RWPE2 (cell line): ENCODE measurements at places on chromosomes 5 and 9.

GRCh38 chr5:9059920-9060691, 485.8 kb downstream of the SEMA5A start:
- DNase-seq, result peak; percentile 96

- DNase-seq, result no peak
Observed at GRCh38 chr5:67644221-67644920, 447.8 kb upstream of the CD180 start.

- no peak for DNase-seq
Observed at GRCh38 chr5:6216471-6217075, 161.8 kb downstream of the MED10 start.

DNA sequence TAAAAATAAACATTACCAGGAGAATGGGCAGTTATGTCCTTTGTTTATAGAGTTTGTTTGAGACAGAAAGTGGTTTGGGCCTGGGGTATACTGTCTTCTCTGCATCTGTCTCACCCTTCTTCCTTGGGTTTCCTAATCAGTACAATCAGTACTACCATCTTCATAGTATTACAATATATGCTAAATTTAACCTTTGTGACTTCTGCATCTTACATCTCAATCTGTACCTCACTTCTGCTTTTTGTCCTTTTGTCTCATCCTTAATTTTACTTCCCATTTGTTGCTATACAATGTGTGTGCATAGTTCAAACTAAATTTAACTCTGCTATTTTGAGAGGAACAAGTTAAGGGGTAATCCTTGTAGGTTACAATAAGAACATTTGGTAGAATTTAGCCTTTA, 19.6 kb downstream of the FBXO38 start:
- no peak for DNase-seq

DNA sequence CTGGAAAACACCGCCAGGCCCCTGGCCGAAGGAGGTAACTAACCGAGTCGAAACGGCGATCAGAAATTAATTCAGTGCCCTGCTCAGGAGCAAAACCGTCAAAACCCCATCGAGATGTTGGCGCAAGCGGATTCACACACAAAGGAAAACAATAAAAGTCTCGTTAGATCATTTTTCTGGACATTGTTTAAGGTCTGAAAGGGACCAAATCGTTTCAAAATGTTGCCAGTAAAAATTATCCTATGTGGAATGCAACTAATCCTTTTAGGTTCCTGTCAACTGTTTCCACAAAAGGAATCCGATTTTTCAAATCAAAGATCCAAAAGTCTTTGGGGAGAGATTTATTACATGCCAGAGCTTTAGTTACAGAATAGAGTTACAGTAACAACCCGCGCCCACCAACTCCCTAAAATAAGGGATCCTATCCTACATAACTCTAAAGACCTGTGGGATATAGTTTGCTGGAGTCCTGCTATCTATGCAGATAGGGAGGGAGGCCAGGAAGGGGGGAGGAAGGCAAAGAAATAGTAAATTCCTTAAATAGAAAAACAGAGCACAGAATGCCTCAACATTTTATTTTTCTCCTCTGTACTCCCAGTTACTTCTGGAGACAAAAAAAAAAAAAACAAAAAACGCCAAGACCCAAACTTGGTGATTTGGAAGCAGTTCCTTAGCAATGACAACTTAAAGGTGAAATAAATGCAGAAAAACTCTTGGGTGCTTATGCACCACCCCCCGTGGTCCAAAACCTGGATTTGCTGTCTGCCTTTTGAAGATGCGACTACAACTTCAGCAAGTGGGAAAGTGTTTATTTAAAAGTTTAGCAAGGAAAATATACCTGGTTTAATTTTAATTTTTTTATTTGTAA, 10.6 kb downstream of the FOXD1 start:
- no peak for DNase-seq

DNA sequence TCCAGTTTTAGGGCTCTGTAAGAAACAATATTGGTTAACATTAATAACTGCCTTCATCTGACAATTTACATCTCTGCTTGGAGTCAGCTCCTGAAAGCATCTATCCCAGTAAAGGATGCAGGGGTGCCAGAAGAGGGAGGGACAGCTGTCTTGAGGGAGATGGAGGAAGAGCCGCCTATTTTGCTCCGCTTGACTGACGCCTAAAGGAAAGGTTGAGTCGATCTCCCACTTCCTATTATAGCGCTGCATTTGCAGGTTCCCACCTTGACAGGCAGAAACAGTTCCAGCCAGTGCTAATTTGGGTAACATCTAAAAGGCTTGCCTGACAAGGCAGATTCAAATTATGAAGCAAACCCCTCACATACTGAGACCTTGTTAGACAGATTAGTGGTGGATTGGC, 374.6 kb downstream of the SPATA31D1 start:
- DNase-seq, result no peak

GRCh38 chr5:51479840-51480239, 96.6 kb downstream of the ISL1 start:
- DNase-seq, result no peak

GRCh38 chr9:116337015-116337414, 183.4 kb downstream of the PAPPA start:
- DNase-seq, result no peak

DNA sequence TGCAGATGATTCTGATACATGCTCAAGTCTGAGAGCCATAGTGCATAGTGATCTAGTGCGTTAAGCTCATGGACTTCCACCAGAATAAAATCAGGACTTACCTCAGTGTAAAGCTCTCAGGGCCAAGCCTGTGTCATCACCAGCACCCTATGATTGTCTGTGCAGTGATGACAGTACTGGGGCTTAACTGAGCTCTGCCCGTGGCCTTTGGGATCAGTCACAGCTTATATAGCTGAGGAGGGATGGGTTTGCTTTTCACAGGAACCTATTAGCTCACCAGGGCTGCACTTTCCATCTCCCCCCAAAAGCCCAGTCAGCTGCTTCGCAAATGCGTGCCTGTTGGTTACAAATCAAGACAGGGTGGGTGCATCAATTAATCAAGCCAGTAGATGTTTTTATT, 246.9 kb downstream of the NR3C1 start:
- no peak for DNase-seq

DNA sequence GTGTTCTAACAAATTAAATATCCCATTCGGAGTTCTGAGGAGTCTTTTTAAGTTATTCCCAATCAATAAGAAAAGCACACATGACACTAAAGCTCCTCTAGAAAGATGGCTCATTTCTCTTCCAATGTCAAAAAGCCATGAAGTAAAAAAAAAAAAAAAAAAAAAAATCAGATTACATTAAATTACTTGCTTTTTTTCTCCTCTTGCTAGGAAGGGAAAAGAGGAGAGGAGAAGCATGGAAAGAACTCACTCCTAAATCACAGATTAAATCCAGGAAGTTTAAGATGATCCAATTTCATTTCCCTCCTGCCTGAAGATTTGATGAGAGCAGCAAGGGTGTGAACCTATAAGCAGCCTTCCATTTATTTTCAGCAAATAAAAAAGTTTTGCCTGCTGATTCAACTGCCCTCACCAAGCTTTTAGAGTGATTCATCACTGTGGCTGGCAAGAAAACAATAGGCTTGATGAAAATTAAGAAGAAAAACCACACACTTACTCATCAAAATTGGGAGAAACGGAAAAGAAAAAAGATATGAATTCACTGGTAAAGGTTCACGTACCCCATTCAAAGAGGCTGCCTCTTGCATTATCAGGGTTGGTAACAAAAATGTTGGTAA, 19.7 kb downstream of the MYO10 start:
- DNase-seq, result no peak

DNA sequence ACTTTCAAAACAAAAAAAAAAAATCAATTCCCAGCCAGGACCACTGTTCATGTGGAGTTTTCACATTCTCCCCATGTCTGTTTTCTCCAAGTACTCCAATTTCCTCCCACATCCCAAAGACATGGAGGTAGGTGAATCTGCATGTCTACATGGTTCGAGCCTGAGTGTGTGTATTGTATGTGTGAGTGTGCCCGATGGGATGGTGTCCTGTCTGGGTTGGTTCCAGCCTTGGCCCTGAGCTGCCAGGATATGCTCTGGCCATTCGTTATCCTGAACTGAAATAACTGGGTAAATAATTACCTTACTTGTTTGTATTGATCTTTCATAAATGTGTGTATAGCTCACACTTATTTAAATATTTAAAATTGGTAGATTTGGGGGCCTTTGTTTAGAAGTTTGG, 452.3 kb upstream of the RORB start:
- DNase-seq, result no peak

- no peak for DNase-seq
Observed at GRCh38 chr9:87665505-87665904, 60.4 kb upstream of the CTSL start.

DNA sequence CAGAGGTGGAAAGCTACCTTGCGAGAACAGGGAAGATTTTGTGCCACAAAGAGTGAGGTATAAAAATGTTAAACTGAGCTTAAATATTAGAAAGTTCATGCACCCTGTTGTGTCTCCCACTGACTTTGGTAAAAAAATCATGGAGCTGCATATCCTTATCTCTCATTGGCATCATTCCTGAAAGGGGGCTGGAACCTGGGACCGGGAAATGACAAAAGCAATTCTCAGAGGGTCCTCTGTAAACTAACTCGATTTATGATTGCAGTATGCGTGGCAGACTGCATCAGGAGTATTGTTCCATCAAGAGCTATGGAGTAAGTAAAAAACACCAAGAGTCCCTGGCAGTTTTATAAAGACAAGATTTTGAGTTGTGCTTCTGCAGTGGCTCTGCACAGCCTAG, 148.8 kb downstream of the DCP2 start:
- DNase-seq, result no peak

DNA sequence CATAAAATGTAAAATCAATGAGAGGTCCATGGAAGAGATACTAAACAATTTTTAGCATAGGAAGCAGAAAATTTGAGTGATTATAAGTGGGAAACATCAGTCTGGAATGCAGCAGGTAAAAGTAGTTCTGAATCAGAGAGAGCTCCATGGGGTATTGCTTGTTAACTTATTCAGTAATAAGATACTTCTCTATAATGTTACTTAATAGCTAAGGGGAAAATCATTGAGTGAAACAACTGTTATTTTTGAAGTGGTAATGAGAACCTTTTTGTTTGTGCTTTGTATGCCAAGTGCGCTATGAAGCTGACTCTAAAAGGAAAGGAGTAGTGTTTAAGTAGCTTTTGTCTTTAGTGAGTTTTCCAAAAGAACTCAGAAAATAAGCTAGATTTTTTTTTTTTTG, 95.2 kb downstream of the ERBIN start:
- no peak for DNase-seq

- DNase-seq, result no peak
Observed at GRCh38 chr5:127975961-127976360, 107.6 kb upstream of the SLC12A2 start.

GRCh38 chr5:80109646-80110478, 74.7 kb downstream of the THBS4 start:
- no peak for DNase-seq

DNA sequence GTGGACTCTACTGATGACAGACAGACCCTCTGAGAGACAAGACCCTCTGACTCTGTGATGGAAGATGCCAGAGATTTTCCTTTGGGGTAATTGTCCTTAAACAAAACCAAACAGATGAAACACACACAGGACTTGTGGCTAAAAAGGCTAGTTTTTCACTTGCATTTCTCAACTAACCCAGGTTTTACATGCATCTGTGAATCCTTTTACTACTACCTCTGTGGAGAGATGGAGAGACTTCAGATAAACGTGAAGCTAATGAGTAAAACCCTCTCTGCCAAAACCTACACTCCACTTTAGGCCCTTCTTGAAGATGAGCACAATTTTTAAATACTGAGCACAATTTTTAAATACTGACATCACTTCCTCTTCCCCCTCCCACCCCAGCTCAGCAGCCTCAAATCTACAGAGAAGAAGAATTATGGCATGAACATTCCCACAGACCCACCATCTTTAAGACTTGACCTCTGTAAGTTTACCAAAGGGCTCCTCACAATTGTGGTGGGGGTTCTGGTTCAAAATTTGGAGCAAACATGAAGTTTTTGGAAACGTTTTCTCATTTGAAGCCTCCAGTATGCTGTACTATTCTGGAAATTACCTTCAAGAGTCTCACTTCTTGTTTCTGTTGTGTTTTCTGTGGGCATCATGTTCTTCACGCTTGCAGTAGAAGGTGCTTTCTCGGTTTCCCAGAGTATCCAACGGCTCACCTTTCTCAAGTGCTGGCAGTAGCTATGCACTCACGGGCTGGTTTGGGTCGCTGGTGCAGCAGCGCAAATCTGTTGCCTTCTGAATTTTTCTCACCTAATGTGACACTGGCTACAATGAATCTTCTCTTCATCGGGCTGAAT, 42.7 kb downstream of the ACER2 start:
- no peak for DNase-seq

GRCh38 chr5:147779694-147780093, 2.8 kb downstream of the JAKMIP2 start:
- DNase-seq, result no peak

DNA sequence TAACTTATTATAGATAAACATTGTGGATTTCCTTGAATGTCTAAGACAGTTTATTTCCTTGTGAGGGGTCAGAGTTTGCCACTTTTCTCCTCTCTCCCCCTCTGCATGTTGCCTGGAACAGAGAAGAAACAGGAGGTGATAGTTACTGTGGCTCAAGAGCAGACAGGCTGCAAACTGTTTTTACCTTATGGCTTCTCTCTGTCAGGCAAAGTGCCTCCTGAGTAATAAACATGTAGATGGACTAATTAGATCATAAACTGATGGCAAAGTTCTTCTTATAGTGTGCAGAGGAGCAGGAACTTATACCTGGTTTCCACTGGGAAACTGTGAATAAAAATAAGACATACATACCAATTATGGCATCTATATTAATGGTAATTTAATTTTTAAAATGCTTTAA, 133.1 kb upstream of the CDH12 start:
- DNase-seq, result no peak

DNA sequence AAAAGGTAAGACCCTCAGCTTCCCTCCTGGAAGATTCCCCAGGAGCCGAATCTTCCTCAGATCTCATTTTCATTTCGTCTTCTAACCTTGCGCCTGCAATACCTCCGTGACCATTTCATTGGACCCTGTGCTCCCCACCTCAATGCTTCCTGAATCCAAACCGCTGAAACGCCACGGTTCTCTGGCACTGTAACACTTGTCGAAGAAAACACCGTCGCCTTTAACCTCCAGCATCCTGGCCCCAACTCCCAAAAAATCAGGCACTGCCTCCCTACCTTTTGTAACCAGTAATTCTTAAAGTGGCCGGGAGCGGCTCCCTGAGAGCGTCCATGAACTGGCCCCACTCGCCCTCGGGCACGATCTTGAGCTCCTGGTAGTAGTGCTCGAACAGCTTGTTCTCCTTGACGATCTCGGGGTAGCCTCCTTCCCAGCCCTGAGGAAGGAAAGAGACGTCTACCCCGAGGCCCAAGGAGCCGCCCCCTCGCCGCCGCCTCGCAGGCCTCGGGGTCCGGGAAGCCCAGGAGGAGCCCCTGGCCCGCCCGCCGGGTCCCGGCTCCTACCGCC, 438 bp downstream of the NSUN2 start:
- DNase-seq, result no peak

- no peak for DNase-seq
Observed at GRCh38 chr5:78974011-78974410, 11.1 kb downstream of the ARSB start.

DNA sequence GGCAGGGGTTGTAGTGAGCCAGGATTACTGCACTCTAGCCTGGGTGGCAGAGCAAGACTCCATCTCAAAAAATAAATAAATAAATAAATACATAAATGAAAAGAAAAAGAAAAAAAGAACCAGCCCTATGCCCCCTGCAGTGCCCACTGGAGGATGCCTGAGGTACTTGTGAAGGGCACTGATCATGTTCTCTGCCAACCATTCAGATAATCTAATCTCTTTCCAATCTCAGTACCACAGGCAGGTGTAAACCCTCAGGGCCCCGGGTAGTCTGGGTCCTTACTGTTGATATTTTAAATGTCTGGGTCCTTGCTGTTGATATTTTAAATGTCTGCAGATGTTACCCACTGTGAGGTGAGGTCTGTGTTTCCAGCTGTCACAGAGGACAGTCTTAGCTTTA, 321.8 kb upstream of the ADCY2 start:
- DNase-seq, result no peak
